ENCODE measurements at places on chromosomes 5 and 9. TPM values are rescaled to one million over a fixed set of nuclear protein-coding genes. Genes with fewer than 3 reads are reported as not detected.

DNA sequence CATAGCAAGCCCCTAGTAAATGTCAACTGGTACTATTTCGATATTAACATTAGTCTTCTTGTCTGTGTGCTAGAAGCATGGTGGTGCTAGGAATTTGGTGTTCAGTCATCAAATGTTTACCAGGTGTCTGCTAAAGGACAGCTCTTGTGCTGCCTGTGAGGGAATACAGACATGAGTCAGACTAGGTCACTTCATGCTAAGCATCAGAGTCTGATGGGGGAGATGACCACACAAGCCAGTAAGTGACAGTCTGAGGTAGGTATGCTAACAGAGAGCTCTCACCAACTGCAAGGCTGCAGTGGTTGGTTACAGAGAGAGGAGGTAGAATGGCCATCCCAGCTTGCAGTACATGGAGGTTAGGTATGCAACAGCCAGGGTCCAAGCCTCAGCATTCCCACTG, 320.9 kb downstream of the CDK5RAP2 start:
- DNase-seq: no peak

- DNase-seq: no peak
These were observed 1495.6 kb upstream of the CDH6 start for GRCh38 chr5:29697785-29698414.

DNA sequence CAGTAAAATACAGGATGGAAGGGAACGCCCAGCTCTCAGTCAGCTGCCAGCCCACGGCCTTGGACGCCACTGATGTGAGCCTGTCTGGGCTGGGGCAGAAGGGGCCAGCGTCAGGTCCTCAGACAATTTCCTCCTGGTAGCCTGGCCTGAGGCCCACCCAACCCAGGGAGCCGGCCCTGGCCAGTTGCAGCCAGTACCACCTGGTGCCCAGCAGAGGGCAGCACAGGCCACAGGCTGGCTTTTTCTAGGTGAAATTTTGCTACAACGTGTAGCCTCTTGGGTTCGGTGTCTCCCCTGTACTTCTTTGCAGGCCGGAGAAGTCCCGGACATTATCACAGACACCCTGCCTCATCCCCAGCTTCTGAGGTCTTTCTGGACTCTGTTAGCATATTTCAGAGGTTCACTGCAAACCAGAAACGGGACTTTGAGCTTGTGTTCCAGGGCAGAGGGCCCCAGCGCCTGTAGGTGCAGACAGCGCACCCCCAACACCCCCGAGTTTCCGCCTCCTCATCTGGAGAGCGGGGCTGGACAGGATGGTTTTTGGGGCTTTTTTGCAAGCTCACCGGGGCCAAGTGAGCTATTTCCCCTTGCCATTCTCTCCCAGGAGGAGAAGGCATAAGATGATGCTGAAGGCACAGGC, 45.9 kb upstream of the KCNMB1 start:
- peak; percentile 73 for DNase-seq

DNA sequence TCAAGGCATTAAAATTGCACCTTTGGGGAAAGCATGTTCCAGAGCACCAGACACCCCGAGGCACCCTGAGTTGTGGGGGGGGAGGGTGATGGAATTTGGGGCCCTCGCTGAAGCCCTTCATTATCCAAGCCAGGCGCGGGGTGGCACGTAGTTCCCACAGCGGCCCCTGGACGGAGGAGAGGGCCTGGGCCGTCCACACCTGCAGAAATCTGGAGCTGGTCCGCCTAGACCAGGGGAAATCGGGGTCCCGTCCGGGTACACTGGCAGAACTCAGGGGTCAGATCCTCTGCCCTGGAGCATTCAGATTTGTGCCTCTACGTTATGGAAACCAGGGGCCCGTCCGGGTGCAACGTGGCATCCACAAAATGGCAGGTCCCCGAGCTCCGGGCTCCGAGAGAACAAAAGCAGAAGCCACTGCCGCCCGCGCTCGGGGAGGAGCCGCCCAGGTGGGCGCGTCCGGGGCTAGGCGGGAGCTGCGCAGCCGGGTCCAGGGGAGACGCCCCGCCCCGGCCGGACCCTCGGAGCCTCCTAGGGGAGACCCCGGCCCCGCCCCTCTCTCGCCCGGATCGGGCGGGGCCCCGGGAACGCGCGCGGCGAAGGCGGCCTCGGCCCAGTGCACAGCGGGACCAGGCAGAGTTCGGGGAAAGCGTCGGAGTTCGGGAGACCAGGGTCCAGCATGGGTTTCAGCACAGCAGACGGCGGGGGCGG, at the start of gene PLEKHG4B:
Gene PLEKHG4B, plus strand, starts transcription at position 613 of the 708 bp plus-strand sequence. Its CDS starts 64 bp downstream, at position 677.
- DNase-seq: peak; percentile 83

GRCh38 chr5:176536132-176536901, 885 bp downstream of the RNF44 start:
- peak; percentile 77 for DNase-seq

RASEF gene
- 0.39 TPM for total RNA-seq

GLRA1 gene
- not detected for total RNA-seq

DNA sequence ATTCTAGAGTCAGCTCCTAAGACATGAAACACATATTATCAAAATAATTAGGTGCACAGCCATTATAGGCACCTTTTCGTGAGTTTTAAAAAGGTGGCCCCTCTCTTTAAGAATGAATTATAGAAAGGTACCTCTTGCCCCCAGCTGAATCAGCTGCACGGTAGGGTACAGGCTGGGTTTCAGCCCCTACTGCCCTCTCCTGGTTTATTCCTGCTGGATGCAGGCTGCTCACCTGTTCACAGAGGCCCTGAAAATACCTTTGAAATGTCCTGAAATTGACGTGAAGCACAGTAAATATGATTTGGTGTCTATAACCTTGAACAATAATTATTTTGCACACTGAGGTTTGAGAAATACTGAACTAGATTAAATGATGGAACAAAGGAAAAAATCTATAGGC, 504.8 kb upstream of the SGCD start:
- DNase-seq: peak; percentile 24

DNA sequence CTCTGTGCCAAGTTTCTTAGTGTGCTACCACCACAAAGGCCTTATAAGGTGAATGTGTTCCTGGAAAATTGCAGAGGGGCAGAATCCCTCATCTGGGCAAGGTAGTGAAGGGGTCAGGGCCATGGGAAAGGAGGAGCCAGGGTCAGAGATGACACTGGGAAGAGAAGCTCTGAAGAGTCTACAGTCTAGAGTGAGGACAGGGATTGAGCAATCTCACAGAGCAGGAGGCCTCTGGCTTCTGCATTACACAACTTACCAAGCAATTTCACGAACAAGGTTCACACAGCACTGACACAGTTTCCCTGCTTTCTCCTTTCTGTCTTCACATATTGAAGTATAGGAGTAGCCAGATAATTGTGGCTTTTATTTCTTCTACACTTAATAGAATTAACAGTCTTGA, 24.5 kb upstream of the IDNK start:
- DNase-seq: no peak

- DNase-seq: no peak
These were observed 19.0 kb downstream of the UNC13B start for GRCh38 chr9:35180801-35181200.

- no peak for DNase-seq
These were observed 238.4 kb downstream of the NR2F1-AS1 start for GRCh38 chr5:93342563-93343061.

GRCh38 chr9:133461975-133462374, 2.2 kb downstream of the CACFD1 start:
- no peak for DNase-seq

DNA sequence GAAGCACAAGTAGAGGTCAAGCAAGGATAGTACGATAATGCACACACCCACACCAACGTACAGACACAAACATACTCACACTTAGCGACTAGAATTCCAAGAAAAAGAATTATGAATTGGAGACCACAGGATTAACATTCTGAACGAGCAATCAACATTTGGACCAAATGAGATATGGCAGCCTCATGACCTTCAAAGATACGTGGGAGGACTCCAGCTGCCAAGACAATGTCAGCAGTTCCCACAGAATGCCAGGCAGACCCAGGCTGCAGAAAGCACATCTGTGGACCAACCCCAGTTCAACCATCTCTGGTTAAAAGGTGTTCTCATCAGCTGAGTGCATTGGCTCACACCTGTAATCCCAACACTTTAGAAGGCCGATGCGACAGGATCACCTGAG, 187.6 kb upstream of the GRAMD2B start:
- no peak for DNase-seq

FOXD4L5 gene
- total RNA-seq: 0.25 TPM

- DNase-seq: no peak
These were observed 164.9 kb downstream of the SLC24A2 start for GRCh38 chr9:19623941-19624340.
